Activated CD4-positive, CD25-positive, alpha-beta regulatory T cell treated with anti-CD3 and anti-CD28 coated beads, Interleukin-2, amount 50 U/mL, for 72 hours (primary cell): ENCODE measurements at places on chromosomes 3 and 15.

DNA sequence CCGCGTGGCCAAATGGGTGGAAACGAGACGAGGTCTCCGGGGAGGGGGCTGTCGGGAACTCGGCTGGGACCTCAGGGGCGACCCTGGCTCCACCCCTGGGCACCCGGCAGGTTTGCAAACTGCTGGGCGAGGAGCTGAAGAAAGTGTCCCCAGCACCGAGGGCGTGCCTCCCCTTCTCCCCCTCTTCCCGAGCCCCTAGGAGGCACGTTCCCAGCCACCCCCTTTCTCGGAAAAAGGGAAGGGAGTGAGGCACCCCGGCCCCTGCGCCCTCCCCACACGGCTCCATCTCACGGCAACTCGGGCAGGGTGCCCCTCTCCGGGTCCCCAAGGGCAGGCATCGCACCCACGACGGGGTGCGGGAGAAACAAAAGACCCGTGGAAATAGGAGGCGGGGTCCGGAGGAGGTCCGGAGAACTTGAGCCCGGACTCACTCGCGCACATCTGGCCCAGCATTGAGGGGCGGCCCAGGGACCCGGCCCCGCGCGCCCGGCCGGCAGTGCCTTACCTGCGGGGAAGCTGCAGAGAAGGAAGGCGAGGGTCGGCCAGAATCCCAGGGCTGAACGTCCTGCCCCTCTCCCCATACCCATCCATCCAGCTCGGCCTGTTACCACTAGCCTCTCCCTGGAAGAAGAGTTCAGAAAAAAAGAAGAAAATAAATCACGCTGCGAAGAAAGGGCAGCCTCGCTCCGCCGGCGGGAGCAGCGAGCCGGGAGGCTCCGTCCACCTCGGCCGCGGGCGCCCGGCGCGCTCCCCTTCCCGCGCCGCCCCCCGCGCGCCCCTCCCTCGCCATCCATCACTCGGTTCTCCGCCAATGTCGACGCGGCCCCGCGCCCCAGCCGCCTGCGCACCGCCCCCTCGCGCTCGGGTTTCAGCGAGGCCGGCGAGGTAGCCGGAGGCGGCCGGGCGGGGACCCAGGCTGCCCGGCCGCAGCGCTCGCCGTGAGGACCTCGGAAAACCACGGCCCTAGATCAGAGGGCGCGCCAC lies 16.3 kb downstream of the RGMA start:
- no peak for DNase-seq

DNA sequence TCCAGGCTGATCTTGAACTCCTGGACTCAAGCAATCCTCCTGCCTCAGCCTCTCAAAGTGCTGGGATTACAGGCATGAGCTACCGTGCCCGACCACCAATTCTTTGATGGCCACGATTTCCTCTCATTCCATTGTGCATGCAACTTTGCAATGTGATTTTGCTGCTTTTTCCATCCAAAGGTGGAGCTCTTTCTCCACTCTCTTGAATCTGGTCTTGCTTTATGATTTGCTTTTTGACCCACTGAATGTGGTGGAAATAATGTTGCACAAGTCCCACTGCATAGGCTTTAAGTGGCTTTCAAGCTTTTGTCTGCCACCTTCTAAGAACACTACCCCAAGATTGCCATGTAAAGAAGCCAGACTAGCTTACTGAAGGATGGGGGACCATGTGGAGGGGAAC lies 10.6 kb downstream of the RPS27L start:
- no peak for DNase-seq

GRCh38 chr3:157810924-157811718 lies 295.1 kb downstream of the SHOX2 start:
- DNase-seq, result no peak

DNA sequence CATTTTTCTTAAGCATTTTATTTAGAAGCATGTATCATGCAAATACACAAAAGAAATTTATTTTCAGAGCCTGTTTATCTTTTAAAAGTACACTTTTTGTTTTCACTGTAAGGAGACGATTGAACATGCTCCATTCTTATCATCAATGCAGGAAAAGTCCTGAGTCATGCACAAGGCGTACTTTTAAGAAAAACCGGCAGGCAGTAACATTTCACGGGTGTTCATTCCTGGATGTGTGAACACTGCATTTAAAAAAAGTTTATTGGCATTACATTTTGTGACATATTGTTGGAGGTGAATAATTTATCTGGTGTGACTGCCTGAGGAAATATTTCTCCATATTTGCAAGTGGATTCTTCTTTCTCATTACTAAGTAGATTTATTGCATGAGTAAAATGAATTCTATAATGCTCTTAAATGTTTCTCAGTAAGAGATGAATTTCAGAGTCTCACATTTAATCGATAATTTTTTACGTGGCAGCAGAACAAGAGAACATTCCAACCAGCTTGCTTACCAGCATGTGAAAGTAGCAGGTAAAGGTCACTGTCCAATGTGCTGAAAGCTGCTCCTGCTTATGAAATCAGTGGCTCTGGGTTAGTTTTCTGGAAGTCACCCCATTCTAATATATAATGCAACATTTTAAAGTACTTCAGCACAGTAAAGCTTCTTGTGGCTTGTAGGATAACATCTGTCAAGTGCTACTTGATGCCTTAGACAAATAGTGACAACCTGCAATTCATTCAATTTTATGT lies 87.0 kb downstream of the SV2B start:
- no peak for DNase-seq

- DNase-seq, result no peak
These were observed 165.5 kb upstream of the CBLB start for GRCh38 chr3:106034313-106034712.

- no peak for DNase-seq
These were observed 297.3 kb downstream of the DOCK3 start for GRCh38 chr3:50972029-50972428.

DNA sequence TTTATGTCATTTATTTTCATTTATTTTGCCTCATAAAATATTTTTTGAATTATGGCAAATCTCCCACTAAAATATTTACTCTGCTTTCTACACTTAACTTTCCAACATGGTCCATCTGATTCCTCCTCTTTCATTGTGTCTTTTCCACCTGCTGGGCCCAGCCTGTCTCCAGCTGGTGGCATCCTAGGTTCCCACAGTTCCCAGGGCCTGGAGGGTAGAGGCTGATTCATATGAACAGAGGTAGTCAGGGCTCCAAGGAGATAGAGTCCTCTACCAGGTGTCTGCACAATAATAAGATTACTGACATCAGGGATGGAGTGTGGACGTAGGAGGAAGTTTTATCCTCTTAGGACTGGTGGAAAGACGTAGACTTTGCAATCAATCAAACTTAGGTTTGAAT lies 14.3 kb downstream of the ZBTB38 start:
- no peak for DNase-seq

DNA sequence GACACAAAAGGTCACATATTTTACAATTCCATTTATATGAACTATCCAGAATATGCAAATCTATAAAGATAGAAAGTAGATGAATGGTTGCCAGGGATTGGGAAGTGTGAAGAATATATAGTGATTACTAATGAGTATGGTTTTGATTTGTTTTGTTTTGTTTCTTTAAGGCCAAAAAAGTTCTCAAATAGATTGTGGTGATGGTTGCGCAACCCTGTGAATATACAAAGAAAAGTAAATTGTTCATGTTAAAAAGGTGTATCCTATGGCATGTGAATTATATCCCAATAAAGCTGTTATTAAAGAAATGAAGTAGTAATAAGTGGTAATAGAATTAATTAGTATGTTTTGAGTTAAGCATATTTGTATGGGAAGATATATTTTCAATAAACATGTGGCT lies 431.8 kb upstream of the CNTN4 start:
- DNase-seq, result no peak

GRCh38 chr15:94205366-94205765 lies 26.0 kb upstream of the MCTP2 start:
- DNase-seq, result no peak

- DNase-seq, result no peak
These were observed 14.5 kb upstream of the ISLR start for GRCh38 chr15:74158855-74159650.

- DNase-seq, result no peak
These were observed 41.6 kb upstream of the MRPS22 start for GRCh38 chr3:139302084-139302800.

GRCh38 chr3:58013973-58014649 lies 5.9 kb downstream of the FLNB start:
- DNase-seq, result no peak

GRCh38 chr3:177300842-177301241 lies 103.6 kb upstream of the TBL1XR1 start:
- no peak for DNase-seq
